ENCODE measurements at places on chromosomes 11 and 22. TPM values are rescaled to one million over a fixed set of nuclear protein-coding genes. Genes with fewer than 3 reads are reported as not detected.

DNA sequence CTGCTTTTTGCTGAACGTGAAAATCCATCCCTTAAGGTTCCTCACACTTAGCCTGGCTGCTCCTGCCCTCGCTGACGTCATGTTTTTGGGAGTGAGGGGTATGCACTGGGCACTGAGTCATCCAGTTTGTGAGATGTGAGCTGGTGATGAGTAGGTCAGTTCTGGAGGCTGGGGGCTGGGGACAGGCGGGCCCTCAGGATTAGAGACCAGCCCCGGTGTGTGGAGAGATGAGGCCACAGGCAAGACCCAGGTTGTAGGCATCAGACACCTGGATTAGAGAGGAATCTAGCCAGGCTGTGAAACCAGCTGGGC, 9.2 kb downstream of the KCNC1 start:
- no peak overlapping the region for H3K4me3 ChIP-seq
- H3K36me3 ChIP-seq: no peaks in the 10 kb centered on the region
- no peak overlapping the region for H3K27ac ChIP-seq
- DNase-seq: no peak

- peaks cover 5% of the 10 kb centered on the region for H3K4me1 ChIP-seq
- no peaks in the 10 kb centered on the region for H3K27me3 ChIP-seq
- no peaks in the 10 kb centered on the region for H3K36me3 ChIP-seq
- H3K4me3 ChIP-seq: no peak overlapping the region
Measured at GRCh38 chr11:57394203-57394965, 3.9 kb upstream of the PRG2 start.

- peak overlapping the region; percentile 99 for H3K4me3 ChIP-seq
- H3K27ac ChIP-seq: peak overlapping the region; percentile 94
- peaks cover 29% of the 10 kb centered on the region for H3K4me1 ChIP-seq
- peak; percentile 35 for DNase-seq
- peaks cover 32% of the 10 kb centered on the region for H3K36me3 ChIP-seq
Measured at GRCh38 chr11:47980907-47981621, 705 bp downstream of the PTPRJ start.

GRCh38 chr11:128819198-128819597, 47.9 kb downstream of the KCNJ1 start:
- H3K27me3 ChIP-seq: no peaks in the 10 kb centered on the region
- no peak overlapping the region for H3K27ac ChIP-seq
- peaks cover 32% of the 10 kb centered on the region for H3K36me3 ChIP-seq
- H3K4me1 ChIP-seq: peaks cover under 1% of the 10 kb centered on the region

DNA sequence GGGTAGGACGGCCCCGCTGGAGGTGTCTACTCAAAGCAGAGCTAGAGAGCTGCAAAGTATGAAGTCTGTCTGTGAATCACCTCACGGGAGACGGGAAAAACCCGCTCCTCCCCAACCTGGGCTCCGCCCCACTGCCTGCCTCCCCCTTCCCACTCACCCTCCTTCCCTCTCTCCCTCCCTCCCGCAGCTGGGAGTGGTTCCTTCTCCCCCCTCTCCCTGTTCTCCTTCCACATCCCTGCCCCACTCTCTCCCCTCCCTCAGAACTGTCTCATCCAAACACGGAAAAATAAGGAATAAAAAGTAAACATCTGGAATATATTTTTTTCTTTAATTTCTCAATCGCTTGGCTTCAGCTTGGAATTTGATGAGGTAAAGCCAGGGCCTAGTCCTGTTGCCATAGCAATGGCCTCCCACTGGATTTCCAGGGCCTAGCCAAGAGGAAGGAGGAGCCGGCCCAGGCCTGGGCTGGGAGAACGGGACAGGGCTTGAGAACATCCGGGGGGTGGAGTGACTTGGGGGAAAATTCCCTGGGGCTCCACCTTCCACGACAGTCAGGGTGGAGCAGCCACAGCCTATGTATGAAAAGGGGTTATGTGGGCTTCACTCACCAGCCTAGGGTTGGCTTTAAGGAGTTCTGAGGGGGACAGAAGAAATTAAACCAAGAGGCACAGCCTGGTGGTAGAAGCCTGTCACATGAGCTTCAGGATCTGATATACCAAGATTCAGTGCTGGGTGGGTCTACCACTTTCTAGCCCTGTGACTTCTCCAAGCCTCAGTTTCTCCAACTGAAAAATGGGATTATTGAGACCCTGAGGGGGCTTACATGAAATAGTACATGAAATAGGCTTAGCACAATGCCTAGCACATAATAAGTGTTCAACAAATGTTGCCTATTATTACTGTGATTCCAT, 2.2 kb downstream of the TNKS1BP1 start:
- H3K4me3 ChIP-seq: peak overlapping the region; percentile 72
- no peak overlapping the region for H3K27ac ChIP-seq
- peaks cover 21% of the 10 kb centered on the region for H3K36me3 ChIP-seq
- DNase-seq: no peak
- H3K4me1 ChIP-seq: peaks cover 37% of the 10 kb centered on the region
- no peaks in the 10 kb centered on the region for H3K27me3 ChIP-seq

DNA sequence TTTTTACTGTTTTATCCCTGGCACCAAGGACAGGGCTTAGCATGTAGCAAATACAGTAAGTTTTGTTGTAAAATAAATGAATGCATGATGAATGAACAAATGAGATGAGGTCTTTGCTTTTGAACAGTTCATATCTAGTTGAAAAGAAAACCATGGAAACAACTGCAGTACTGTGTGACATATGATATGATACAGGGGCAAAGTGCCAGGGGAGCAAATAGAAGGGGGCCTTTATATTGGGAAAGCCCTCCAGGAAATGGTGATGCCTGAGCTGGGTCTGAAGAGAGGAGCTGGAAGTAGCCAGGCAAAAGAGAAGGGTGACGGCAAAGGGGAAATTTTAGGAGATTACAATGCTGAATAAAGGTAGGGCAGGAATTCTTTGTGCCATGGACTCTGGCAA, 63.8 kb upstream of the UCP3 start:
- DNase-seq: no peak
- no peaks in the 10 kb centered on the region for H3K27me3 ChIP-seq

DNA sequence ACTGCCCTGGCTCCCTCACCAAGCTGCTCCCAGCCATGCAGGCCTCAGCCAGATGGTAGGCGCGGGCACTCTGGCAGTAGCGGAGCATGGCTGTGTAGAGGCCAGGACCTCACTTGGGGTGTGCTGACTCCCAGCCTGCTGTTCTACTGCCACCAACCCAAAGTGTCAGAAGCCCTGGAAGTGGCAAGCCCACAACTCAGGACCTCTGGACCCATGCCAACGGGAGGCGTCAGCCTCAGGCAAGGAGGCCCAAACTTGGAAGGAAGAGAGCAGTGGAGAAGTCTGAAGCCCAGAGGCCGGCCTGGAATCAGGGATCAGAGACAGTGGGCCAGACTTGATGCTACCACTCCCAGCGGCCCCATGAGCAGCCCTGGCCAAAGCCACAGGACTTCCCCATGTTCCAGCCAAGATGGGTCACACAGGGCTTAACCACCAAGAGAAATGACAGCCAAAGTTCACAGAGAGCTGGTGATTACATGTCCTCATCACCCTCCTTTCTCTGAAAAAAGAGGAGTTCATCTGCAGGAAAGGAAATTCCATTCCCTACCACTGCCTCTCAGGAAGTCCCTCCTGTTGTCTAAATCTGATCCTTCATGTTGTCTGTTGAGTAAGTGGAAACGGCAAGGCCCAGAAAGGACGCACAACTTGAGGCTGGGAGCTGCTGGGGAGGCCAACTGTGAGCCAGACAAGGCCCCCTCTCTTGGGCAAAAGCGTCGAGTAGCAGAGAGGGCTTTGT, 4.4 kb downstream of the ARRB1 start:
- DNase-seq: no peak
- peaks cover 44% of the 10 kb centered on the region for H3K4me1 ChIP-seq
- H3K4me3 ChIP-seq: no peak overlapping the region
- no peaks in the 10 kb centered on the region for H3K36me3 ChIP-seq
- H3K27ac ChIP-seq: no peak overlapping the region
- H3K27me3 ChIP-seq: no peaks in the 10 kb centered on the region

DNA sequence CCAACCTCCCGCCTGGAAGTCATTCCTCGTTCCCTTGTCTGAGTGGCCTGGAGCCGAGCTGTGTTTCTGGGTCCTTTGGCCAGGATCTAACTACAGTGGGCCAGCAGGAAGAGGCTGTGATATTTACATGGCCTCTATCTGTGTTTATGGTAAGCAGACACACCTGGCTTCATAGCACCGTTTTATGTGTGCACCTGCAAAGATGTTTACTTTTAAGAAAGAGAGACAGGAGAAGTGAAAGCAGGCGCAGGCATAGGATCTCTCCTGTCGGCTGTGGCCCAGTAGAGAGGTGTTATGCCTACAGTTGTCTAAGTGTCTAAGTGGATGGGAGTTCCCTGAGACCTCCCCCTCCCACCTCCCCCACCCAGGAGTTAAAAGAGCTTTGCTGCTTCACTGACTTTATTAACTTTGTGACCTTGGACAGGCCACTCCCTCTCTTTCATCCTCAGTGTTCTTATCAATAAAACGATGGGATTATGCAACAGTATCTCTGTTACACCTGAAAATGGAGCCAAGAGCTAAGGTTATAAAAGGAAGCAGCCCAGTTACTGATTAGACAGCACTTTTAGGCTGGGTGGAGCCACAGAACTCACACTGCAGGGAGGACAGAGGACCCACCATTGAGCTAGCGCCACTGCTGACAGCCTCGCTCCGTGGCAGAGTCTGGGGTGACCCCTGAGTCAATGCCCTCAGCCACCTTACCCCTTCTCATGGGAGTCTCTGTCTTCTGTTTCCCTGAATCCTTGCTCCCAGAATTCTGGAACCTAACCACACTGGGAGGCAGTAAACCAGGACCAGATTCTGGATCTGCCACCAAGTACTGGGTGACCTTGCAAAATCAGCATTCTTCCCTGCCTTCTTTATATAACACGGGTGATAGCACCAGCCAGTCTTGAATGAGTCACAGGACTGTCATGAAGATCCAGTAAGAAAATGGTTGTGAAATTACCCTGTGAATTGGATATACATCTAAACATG, 22.0 kb downstream of the ST14 start:
- no peaks in the 10 kb centered on the region for H3K36me3 ChIP-seq
- no peak overlapping the region for H3K4me3 ChIP-seq
- peaks cover 9% of the 10 kb centered on the region for H3K27me3 ChIP-seq
- H3K27ac ChIP-seq: no peak overlapping the region
- DNase-seq: no peak

DNA sequence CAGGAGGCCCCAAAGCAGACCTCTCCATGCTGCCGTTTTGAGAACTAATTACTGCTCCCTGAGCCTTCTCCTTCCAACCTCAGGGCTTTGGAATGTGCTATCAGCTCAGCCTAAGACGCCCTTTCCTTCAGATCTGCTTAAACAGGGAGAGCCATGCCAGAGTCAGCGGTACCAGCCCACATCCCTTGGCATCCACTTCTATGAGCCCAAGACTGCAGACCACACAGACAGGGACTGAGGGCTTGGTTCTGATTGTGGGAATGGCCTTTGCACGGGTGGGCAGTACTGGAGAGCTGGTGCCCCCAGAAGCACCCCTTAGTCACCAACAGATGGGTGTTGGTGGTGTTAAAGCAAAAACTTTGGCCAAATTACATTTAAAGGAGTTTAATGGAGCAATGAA, 146.5 kb downstream of the TTC17 start:
- H3K27me3 ChIP-seq: peaks cover 11% of the 10 kb centered on the region
- DNase-seq: no peak
- H3K4me1 ChIP-seq: peaks cover 13% of the 10 kb centered on the region
- no peak overlapping the region for H3K4me3 ChIP-seq

DNA sequence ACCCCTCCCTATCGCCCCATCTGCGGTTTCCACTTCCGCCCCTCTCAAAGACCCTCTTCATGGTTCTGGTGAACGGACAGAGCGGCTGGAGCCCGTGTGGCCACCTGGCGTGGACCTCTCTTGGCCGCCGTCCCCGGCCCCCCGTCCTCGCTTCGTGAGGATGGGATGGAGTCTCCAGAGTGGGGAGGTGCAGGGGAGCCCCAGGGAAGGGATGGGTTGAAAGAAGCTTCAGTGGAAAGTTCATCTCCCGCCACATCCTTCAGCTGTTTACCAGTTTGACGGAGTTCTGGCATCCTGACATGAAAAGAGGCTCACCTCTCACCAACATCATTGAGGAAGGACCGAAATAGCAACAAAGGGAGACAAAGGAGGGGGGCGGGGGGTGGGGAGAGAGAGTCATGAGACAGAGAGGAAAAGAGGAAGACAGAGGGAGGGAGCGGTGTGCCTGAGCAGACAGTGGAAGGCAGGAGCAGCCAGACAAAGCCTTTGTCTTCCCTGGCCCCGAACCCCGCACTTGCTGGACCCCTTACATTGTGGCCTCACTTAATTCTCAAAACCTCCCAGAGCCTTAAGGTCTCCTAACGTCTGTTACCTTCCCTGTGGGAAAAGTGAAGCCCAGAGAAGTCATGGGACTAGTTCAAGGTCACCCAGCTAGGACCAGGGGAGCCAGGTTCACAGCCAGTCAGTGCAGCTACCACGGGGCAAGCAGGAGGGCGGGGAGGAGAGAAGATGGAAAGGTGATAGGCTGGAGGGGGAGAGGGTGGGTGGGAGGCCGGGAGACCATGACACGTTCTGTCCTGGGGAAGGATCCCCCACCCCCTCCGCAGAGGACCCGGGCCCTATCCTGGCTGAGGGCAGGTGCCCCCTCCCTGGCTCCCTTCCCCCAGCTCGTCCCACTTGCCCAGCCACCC, 54.9 kb downstream of the CD6 start:
- H3K4me1 ChIP-seq: peaks cover 92% of the 10 kb centered on the region
- no peaks in the 10 kb centered on the region for H3K27me3 ChIP-seq
- peak overlapping the region; percentile 90 for H3K27ac ChIP-seq
- DNase-seq: peak; percentile 62

DNA sequence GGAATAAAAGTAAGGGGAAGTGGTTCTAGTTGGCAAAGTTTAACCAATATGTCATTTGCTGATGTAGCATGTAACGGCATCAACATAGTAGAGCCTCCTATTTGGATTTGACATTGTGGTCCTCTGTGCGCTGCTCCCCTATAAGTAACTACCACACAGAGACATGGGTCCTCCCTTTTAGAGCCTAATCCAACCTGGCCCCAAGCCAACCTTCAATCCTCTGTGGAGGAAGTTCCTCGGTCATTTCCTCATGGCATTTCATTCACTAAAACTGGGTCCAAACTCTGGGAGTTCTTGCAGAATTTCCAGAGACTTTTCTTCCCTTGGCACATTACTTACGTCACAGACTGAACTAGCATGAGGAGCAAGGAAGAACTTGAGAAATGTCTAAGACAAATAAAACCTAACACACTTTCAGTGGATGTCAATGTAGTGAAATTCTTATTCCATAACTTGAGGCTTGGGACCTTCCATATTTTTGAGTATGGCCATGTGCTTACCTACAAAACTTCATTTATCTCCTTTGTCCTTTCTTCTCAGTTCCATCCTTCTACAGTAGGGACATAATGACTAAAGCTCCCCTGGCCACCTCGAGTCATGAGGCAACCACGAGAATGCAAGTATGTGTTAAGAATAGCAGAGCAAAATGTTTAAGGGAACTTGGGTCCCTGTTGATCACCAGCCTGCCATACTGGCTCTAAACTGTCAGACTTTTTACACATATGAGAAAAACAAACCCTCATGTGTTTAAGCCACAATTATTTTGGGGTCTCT, 34.7 kb downstream of the MMP20 start:
- DNase-seq: no peak
- peaks cover 7% of the 10 kb centered on the region for H3K4me1 ChIP-seq
- H3K27ac ChIP-seq: no peak overlapping the region

GRCh38 chr11:32090545-32091370, at the start of gene RCN1:
Gene RCN1 (plus strand): TSS chr11:32091074. CDS start chr11:32091197, 123 bp downstream.
- H3K4me1 ChIP-seq: peaks cover 34% of the 10 kb centered on the region
- peak within 1 kb of the TSS; percentile 80 for H3K27ac ChIP-seq
- peak within 1 kb of the TSS; percentile 80 for H3K4me3 ChIP-seq
- peaks cover 8% of the 10 kb centered on the region for H3K36me3 ChIP-seq
- peak; percentile 43 for DNase-seq
- H3K27me3 ChIP-seq: peaks cover 18% of the 10 kb centered on the region

Gene MOGAT2
- not detected for total RNA-seq

Gene ESAM
- total RNA-seq: 1.6 TPM

Gene GAS2L1
- total RNA-seq: 23.4 TPM

Gene APOBEC3C
- total RNA-seq: 157 TPM

Measured in activated CD4-positive, alpha-beta memory T cell treated with anti-CD3 and anti-CD28 coated beads, Interleukin-2, amount 10 ng/mL, durations not matched to agents 7 days and 5 days (primary cell).